ENCODE measurements at places on chromosomes 12 and 14.

GRCh38 chr12:89893972-89894706, 185.5 kb upstream of the ATP2B1 start:
- no peak for DNase-seq

DNA sequence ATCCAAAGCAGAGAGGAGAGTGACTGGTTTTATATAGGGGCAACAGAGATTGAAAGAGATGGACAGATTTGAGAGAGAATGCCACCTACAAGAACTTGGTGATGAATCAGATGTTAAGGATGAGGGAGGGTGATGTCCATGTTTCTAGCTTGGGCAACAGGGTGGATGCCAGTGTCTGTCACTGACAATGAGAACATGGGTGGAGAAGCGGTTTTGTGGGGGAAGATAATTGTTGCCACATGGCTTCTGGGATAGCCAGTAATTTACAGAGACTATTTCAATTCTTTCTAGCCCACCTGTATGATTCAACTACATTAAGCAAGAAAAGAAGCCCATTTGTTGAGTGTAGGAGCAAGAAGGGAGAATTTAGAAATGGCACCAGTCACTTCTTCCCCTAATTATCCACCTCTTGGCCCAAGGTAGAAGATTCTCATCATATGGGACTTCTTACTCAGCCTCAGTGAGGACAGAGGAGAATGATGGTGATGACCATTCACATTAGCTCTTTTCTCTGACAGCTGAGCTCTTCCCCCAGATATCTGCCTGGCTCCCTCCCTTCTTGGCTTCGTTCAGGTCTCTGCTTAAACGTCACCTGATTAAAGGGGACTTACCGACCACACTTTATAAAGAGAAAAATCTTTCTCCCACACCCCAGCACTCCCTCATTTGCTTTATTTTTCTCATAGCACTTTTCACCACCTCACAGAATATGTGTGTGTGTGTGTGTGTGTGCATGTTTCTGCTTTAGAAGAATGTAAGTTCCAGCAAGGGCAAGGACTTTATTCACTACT, 117.8 kb downstream of the DUSP6 start:
- DNase-seq: no peak

GRCh38 chr12:56315249-56315621, 553 bp downstream of the CNPY2 start:
- DNase-seq: no peak

DNA sequence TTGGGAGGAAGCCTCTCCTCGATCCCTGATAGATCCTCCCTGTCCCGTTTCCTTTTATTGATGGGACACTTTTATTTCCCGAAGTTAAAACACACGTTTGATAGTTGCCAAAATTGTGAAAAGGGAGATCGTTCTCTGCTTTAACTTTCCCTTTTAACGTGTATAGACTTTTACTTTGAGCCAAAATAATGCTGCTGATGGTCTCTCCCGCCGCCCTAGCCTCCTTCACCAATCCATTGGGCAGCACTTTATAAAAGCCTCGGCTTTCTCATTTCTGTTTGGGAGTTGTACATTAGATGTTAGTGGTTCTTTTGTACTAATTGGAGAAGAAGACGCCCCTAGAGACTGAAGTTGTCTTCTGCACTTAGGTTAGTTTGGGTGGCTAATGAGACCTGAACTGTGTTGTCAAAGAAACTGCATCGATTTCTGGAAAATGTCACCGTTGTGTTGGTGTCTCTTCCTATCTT, 1.4 kb downstream of the TMTC2 start:
- no peak for DNase-seq

- no peak for DNase-seq
Measured at GRCh38 chr12:82174936-82175335, 183.3 kb downstream of the CCDC59 start.

GRCh38 chr14:23361320-23361719, 3.7 kb downstream of the EFS start:
- DNase-seq: no peak

DNA sequence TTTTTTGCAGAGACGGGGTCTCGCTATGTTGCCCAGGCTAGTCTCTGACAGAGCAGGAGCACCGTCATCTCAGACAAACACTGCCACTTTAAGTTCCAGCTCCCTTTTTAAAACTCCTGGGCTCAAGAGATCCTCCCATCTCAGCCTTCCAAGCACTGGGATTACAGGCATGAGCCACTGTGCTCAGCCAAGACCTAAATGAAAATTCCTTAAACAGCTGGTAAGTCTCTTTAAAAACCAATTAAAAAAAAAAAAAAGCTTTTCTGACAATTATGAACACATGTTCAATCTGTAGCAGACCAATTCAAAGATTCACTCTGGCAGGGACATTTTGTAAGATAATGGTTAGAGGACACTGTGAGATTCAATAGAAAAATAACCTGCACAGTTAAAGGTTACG, 77.8 kb downstream of the HECTD4 start:
- DNase-seq: no peak

DNA sequence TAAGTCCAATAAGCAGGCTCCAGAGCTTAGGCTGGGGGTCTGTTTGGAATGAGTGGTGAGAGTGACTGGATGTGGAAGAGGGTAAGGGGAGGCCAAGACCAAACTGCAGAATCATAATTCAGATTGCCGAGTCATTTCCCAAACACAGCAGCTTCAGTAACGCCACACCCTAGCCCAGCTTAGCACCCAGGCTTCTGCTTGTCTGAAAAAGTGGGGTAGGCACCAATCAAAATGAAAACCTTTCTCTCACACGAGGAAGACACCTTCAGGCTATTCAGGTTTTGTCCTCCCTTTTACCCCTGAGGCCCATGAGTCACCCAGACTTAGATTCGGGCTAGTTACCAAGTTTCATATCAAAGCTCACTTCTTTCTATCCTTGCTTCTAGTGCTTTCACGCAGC, 306.1 kb downstream of the DAD1 start:
- no peak for DNase-seq

GRCh38 chr12:2615665-2616402, 178.9 kb upstream of the FKBP4 start:
- DNase-seq: no peak

DNA sequence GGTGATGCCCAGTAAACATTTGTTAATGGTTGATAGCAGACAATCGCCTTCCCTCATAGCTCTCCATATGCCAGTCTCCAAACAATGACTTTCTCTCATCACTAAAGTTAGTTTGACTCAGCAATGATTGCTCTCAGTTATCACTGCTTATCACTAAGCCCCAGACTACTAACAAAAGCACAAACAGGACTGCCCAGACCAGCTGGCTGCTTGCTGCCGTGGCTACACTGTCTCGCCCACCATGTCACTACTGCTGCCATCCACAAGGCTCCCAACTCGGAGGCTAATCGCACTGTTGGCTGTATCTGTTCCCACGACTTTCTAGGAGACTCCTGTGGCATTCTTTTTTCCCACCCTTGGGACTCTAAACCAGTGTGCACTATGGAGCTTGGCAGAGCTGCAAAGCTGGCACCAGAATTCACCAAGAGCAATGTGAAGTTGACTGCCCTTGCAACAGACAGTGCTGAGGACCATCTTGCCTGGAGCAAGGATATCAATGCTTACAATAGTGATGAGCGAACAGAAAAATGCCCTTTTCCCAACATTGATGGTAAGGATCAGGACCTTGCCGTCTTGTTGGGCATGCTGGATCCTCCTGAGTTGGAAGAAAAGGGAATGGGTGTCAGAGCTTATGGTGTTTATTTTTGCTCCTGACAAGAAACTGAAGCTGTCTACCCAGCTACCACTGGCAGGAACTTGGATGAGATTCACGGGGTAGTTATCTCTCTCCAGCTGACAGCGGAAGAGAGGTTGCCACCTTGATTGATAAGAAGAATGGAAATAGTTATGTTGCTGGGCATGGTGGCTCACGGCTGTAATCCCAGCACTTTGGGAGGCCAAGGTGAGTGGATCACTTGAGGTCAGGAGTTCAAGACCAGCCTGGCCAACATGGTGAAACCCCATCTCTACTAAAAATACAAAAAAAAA, 27.1 kb upstream of the NR2C1 start:
- DNase-seq: no peak

- DNase-seq: no peak
Measured at GRCh38 chr14:22623047-22623446, 21.1 kb downstream of the OR6J1 start.

DNA sequence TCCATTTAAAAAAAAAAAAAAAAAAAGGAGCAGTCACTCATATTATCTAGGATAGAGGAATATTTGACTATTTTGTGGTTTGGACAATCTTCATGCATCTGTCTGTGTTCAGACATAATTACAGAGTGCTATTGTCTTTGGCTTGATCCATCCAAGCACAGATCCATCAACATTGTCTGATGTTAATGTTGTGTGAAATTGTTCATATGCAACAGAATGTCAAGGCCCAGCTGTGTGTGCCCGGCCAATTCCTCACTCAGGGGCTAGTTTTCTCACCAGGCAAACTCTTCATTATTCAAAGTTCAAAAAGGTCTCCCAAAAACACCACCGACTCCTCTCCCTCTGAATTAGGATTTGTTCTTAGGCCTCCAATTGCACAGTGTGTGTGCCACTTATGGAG, 324.9 kb upstream of the TMTC1 start:
- no peak for DNase-seq

- DNase-seq: no peak
Measured at GRCh38 chr14:80055226-80055625, 156.1 kb downstream of the DIO2 start.

GRCh38 chr12:89327486-89328094, 24.7 kb downstream of the DUSP6 start:
- no peak for DNase-seq

GRCh38 chr12:112496496-112496895, 77.7 kb downstream of the PTPN11 start:
- no peak for DNase-seq

DNA sequence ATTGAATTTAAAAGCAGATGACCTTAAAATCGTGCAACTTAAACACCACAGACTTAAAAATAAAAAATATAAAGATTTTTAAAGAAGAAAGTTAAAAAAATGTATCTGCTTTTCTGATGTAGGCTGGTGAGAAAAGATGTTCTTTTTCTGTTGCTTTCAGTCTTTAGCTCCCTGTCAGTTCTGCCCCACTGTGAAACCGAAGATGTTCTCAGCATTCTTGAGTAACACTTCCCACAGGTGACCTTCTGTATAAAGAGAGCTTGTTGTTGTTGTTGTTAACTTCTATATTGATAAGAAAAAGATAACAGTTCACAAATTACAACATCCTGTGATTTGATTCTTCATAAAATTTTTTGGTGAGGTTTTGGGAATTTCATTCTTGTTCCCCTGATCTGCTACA, 377.9 kb upstream of the RGS6 start:
- DNase-seq: no peak

DNA sequence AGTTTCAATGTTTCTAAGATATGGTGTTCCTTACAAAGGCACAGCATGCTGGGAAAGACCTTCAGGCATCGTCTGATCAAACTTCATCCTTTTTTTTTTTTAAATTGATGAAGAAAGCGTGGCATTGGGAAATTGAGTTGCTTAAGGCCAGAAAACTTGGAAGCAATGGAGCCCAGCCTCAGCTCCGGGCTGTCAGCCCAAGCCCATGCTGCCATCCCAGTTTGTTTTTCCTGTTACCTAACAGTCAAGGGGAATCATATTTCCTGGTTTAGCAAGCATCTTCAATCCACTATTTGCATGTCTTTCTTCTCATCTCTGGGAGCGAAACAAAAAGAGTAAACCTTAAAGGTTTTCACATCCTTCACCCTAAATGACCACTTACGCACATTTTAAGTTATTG, 200.2 kb downstream of the CHST11 start:
- no peak for DNase-seq

DNA sequence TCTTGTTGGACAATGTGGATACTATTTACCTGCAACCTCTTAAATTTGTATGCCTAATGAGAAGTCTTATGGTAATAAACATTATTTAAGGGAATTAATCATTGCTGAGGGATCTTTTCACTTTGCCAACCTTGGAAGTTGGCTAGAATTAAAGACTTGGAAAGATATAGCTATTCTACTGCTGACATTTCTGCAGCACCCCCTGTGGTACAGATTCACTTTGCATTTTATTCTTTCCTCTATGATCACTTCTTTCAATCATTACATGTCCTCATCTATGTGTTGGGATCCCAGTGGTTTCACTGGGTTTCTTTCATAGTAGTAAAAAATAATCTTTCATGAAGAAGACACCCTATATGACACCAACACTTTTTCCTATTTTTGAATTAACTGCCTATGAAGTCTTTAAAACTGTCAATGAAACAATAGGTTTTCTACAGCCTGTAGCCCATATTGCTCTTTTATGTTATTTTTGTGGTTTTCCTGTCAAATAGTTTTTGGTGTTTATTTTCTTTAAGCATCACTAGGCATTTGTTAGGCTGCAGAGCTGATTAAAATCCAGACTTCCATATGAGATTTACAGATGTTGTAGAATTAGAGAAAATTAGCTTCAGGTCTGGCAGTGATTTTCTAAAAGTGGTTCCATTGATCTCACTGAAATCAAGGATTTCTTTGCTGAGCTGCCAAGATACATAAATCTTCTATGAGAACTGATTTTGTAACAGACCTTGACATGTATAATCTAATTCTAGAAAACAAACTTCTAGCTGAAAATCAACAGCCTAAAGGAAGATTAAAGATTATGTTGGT, 256.1 kb downstream of the NAV3 start:
- DNase-seq: no peak

DNA sequence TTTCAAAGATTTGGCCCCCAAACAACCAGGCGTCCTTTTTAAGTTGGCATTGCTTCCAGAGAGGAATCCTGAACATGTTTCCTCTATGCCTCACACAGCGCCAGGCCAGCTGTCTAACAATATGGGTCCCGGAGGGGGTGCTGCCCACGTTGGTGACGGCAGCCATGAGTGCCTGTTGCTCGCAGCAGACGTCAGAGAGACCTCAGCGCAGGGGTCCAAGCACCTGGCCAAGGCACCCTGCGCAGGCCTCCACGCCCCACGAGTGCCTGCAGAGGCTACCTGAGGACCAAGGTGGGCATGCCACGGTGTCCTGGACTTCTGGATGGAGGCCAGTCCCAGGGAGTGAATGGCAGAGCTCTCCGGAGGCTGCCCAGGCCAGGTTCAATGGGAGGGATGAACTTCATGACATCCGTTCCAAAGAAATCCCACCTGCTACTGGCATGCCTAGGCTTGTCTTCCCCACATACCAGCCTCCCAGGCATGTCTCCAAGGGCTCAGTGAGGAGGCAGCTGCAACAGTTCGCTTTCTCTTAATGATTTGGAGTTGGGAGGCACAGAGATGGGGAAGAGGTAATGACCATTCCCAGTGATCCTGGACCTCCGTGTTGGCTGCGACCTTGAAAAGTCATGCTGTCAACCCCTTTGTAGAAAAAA, 11.6 kb upstream of the FOXN3 start:
- DNase-seq: no peak

Measured in stimulated activated CD4-positive, alpha-beta T cell treated with anti-CD3 and anti-CD28 coated beads, Interleukin-15, amount 100 ng/mL, for 1 hour (primary cell).